ENCODE measurements at places on chromosomes 1 and 21. TPM values are rescaled to one million over a fixed set of nuclear protein-coding genes. Genes with fewer than 3 reads are reported as not detected.
A peak's percentile ranks its signal among the peaks of the same experiment; 100 is the strongest.

DNA sequence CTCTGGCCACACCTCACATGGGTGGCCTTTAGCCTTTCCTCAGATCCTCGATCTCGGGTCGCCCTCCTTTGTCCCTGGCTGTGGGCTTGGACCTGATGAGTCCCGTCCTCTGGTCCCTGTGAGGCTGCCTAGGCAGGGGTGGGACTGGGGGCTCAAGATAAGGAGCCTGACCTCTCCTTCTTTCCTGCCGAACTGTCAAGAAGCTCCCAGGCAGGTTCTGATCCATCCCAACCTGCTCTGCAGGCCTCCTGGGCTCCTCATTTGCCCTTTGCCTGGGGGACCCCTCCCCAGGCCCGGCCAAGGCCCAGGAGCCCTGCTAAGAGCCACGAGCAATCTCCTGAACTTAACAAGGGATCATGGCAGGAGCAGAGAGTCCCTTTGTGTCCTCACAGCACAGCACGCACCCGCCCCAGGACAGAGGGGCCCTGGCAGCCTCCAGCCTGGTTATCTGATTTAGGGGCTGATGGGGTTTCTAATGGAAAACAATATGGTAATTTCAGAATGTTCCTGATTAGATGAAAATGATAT lies 82.4 kb upstream of the POU3F1 start:
- no peaks in the 10 kb centered on the region for H3K27me3 ChIP-seq
- DNase-seq = no peak
- no peak overlapping the region for H3K27ac ChIP-seq
- no peaks in the 10 kb centered on the region for H3K4me1 ChIP-seq
- no peaks in the 10 kb centered on the region for H3K36me3 ChIP-seq
- H3K4me3 ChIP-seq = no peak overlapping the region

The S100A7 gene
- not detected for total RNA-seq

GRCh38 chr1:217089361-217090014 lies 366.3 kb upstream of the ESRRG start:
- H3K4me1 ChIP-seq = no peaks in the 10 kb centered on the region
- H3K36me3 ChIP-seq = no peaks in the 10 kb centered on the region
- peak overlapping the region; percentile 83 for H3K27ac ChIP-seq
- no peak for DNase-seq
- H3K27me3 ChIP-seq = no peaks in the 10 kb centered on the region

DNA sequence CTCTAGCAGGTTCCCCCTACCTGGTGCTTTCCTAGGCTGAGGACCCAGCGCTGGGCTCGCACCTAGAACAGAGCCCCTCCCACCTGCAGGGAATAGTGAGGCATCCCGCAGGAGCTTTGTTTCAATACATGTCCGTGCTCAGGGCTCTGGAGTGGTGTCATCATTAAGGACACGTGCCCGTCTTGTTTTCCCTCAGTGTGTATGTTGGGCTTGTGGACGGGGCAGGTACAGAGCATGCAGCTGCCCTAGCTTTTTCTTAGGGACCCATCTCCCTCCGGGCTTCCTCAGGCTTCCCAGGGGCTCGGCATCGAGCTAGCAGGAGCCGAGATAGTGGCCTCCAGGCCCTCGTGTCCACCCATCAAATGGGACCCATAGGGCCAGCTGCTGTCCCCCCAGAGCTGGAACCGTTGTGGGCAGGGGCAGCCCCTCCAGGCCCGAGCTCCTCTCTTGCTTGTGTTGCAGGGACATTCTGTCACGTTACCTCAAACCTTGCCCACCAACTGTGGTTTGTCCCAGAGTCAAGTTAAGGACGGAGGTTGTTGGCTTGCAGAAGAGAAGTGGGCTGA lies 3.9 kb downstream of the TMEM201 start:
- no peak overlapping the region for H3K27ac ChIP-seq
- no peaks in the 10 kb centered on the region for H3K27me3 ChIP-seq

DNA sequence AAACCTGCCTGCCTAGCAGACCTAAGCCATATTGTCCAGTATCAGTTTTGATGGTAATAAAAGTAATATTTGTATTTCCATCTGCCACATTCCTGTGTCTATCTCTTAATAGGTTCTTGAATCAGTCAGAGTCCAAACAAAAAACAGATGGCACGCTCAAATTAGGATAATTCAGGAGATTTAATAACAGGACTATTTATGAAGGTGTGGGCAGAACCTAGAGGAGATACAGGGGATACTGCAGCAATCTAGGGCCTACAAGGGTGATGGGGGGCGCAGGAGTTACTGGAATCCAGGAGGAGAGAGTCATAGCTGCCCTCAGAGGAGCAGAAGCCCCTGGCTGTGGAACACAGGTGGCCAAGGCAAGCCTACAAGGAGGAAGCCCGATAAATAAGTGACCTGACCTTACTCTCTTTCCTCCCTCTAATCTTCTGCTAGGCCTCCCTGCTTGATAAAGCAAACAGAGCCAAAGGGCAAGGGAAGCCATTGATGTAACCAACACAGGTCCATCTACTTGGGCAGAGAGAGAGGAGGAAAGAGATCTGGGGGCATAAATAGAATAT lies 11.9 kb upstream of the HYI start:
- no peak overlapping the region for H3K4me3 ChIP-seq
- no peaks in the 10 kb centered on the region for H3K4me1 ChIP-seq
- no peaks in the 10 kb centered on the region for H3K27me3 ChIP-seq

GRCh38 chr1:201709564-201710295 lies 119.2 kb upstream of the IPO9 start:
- no peak overlapping the region for H3K4me3 ChIP-seq
- peak overlapping the region; percentile 20 for H3K27ac ChIP-seq
- no peaks in the 10 kb centered on the region for H3K27me3 ChIP-seq
- H3K36me3 ChIP-seq = no peaks in the 10 kb centered on the region
- DNase-seq = peak; percentile 85

GRCh38 chr1:165726169-165726568 lies 27.8 kb upstream of the ALDH9A1 start:
- DNase-seq = no peak
- H3K27ac ChIP-seq = no peak overlapping the region
- no peaks in the 10 kb centered on the region for H3K27me3 ChIP-seq
- no peak overlapping the region for H3K4me3 ChIP-seq

The SPRR1B gene
- not detected for total RNA-seq

- H3K27ac ChIP-seq = no peak overlapping the region
- no peak for DNase-seq
- H3K4me1 ChIP-seq = no peaks in the 10 kb centered on the region
These were observed 30.1 kb downstream of the PDE9A start for GRCh38 chr21:42683371-42684108.
